NCI-H2081 (cell line): ENCODE measurements at places on chromosomes 1 and 21.

DNA sequence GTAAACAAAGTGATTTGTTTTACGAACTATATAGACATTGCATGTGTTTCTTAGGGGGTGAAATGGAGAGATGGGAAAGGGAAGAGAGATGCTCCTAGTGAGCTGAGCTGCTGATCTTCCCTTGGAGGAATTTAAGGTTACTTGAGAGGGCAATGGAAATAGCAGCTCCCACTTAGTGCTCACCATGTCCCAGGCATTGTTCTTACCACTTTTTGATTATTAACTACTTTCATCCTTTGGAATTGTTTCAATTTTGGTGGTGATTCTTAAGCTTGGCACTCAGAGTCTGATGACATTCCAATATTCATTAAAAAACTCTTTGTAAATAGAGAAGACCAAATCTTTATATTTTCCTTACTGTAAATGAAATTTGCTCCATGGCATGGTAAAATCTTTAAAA is 124.9 kb downstream of the ITSN1 start:
- DNase-seq: no peak

DNA sequence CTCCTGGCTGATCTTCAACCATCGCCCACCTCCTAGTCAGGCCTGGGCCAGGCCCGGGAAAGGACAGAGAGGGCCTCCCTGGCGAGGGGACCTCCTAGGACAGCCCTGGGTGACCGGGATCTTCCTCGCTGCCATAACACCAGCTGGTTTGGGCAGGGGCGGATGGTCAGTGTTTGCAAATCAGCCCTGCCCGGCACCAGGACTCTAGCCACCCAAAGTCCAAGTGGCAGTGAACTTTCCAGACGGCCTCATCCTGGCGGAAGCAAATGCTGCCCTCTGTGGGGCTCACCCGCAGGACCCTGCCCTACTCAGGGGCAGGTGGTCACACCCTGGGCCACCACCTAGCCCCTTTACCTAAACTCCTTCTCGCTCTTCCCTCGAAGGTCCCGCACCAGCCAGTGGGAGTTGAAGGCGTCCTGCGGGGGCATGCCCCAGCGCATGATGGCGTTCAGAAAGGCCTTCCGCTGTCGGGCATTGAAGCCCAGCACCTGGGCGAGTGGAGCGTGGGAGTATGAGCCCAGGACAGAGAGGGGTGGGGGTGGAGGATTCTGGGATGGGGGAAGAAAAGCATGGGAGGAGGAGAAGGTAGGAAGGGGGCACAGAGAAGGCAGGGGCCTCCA is 55.3 kb downstream of the CHD5 start:
- DNase-seq: no peak

- DNase-seq: peak; percentile 76
Observed at GRCh38 chr1:227915564-227916553, 31.9 kb downstream of the WNT9A start.

DNA sequence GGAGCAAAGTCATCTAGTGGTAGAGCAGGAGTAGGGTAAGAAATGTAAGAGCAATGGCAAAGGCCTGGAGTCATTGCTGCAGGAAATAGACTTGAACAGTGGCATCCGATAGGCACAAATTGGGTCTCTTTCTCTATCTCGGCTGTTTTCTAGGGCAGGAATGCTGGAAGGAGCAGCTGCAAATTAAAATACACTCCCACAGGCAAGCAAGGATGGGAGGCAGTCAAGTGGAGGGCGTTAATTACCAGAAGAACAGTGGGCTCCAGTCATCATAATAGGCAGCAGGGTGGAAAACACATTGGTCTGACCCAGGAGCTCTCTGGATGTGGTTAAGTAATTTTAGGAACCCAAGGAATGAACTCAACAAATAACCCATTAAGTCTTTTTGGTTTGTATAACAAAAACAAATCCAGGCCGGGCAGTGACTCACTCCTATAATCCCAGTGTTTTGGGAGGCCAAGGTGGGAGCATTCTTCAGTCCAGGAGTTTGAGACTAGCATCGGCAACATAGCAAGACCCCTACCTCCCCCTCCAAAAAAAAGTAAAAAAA is 7.8 kb upstream of the TDRD5 start:
- no peak for DNase-seq

GRCh38 chr1:207140536-207140935 is 36.5 kb downstream of the C4BPA start:
- DNase-seq: no peak

DNA sequence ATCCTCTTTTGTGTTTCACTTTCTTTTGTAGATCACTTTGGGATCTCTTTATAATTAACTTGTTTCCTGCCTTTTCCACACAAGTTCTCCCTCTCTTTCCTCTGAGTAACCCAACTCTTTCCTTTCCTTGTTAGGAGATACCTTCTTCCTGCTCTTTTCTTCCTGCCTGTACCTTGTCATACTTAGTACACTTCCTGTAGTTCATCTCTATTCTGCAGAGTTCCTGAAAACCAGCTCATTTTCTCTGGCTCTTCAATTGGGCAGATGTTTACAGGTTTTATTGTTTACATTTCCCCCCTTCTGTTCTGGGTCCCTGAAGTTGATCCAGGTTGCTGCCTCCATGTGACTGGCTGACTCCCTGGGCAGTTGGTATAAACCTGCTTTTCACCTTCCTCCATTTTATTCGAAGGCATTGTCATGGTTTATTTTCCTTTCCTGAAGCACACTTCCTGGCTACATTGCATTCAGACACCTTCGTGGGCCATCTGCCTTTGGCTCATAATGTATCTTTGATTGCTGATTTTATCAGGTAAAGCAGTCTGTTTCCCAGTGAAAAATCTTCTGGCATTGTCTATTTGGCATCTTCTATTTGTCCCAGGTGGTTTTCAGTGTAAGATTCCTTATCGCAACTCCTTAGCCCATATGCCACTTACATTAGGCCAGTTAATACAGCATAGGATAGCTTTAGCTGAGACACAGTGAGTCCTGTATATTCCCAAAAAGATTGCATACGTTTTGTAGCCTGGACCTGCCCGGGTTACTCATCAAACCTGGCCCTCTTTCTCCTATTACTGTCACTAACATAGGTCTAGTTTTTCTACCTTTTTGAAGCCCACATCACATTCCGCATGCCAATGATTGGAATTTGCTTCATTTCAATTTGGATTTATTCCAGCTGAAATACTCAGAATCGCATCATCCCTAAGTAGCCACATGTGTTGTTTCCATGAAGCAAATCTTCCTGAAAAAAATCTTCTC is 15.4 kb downstream of the CTH start:
- peak; percentile 35 for DNase-seq

DNA sequence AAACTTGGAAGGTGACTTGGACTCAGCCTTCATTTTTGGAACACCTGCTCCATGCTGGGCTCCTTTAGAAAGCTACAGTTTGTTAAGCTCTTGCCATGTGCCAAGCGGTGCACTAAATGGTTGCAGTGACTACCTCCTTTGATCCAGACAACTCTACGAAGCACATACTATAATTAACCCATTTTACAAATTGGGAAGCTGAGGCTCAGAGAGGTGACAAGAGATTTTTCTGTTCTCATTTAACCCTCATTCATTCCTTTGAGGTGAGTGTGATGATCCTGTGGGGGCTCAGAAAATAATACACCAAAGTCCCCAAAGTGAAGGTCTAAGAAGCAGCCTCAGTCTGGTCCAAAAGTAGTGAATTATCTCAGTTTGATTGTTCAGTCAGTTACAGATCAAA is 1.6 kb upstream of the PAQR7 start:
- no peak for DNase-seq

- no peak for DNase-seq
Observed at GRCh38 chr1:53554592-53555305, 95.5 kb downstream of the DMRTB1 start.

DNA sequence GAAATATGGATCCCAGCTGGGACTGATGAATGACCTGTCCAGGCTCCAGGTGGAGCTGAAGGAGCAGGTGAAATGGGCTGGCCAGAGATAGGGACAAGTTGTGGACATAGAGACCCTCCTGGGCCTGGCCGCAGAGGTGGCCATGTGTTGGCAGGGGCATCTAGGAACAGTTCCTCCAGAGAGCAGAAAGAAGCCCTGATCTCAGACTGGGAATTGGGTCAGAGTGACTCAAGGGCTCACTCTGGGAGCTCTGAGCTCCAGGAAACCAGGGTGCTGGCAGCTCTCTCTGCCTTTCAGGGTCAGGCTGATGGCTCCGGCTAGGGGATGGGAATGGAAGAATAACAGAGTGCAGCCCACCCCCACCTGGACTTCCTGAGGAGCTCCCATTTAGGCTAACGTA is 3.0 kb downstream of the NT5C1A start:
- no peak for DNase-seq

DNA sequence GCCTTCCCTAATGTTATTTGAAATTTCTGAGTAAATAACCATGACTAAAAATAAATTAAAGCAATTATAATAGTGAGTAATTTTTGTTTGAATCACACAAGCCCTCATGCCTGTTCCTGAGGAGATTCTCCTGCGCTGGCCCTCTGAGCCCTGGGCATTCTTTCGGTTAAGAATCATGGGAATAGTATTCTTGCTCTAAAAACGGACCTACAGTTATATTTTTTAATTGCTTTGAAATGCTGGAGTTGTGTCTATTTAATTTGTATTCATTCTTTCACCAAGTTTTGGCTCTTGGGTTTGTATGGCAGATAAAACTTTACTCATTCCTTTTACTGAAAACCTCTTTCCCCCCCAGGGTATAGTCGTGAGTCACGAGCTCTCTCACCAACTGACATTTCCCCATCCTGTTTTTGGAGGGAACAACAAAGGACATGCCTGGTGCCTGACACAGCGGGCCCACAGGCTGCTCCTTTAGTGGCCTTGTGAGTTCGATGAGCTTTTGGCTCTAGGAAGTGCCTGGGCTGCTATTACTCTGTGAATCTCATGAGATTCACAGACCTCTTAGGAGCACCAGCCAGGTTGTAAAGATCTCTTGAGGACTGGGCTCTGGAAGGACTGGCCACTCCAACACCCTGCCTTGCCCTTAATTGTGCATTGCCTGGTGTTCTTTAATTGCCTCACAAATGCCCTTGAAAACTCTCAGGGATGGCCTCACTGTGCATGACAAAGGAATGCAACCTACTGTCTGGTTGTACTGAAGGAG is 58.6 kb downstream of the DDR2 start:
- no peak for DNase-seq

- DNase-seq: no peak
Observed at GRCh38 chr1:203513585-203514031, 19.7 kb downstream of the OPTC start.

DNA sequence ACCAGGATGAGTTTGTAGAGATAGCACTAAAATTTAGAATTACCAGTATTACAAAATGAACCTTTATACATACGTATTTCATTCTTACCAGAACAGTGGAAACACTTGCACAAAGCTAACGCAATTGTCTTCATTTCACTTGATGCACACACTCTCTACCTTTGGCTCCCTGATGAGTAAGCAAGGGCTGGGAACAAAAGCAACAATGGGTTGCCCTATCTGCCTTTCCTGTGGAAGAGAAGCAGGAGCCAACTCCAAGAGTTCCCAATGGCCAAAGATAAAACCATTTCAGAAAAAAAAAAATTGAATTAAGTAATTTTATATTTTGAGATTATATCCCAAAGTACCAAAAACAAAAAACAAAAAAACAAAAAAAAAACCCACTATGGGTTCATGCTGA is 344.1 kb upstream of the GREM2 start:
- DNase-seq: no peak
